NCI-H345 (cell line): ENCODE measurements at places on chromosomes 11 and 22.

GRCh38 chr11:78733031-78733430 is 158.4 kb upstream of the NARS2 start:
- no peak for DNase-seq

- DNase-seq: no peak
Observed at GRCh38 chr11:12172493-12173013, 62.2 kb downstream of the MICAL2 start.

- no peak for DNase-seq
Observed at GRCh38 chr22:48871176-48871840, 956.4 kb downstream of the BRD1 start.

DNA sequence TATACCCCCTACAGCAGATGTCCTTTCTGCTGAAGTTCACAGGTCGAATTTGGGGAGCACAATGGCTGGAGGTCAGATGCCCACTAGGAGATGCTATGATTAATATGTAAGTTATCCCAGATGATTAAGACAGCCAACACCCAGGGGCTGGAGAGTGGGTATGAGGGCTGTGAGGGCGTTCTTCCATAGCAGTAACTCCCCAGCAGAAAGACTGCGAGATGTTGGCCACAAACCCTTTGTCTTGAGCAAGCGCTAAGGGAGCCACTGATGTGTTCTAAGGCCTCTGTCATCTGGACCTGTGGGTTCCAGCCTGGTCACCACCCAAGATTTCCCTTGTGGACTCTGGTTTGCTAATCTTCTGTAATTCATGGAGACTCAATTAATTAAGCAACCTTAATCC is 77.6 kb downstream of the BMAL1 start:
- no peak for DNase-seq

DNA sequence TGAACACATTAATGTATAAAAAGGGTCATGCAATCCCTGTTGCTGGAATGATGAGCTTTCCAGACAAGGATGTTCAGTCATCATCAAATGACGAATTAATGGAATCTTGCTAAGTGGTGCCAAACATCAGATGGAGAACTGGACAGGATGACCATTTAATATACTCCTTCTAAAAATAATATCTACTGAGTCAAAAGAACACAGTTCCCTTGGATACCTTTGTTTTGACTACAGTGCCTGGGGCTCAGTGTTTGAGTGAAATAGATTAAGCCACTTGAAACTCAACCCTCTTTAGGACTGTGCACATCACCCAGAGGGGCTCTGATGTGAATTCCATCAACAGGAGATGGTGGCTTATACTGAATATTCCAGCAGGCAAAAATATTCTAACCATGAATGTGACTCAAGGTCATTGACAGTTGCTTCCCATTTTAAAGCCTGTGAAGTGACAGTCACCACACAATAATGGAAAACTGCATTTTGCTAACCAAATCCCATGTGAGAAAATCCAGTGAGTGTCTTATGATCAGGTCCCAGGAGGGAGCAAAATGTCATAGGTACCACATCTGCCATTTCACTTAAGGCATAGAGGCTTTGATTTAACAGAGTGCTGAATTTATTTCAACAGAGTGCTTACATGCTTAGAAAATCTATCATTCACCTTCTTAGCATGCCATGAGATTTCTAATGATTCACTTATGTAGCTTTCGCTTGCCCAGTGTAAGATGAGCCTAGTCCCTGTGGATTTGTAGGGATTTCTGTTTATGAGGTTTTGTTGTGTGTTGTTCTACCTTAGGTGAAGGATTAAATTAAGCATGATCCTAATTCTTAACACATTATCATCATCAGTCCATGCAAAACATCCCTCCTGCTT is 41.3 kb upstream of the SLN start:
- no peak for DNase-seq

DNA sequence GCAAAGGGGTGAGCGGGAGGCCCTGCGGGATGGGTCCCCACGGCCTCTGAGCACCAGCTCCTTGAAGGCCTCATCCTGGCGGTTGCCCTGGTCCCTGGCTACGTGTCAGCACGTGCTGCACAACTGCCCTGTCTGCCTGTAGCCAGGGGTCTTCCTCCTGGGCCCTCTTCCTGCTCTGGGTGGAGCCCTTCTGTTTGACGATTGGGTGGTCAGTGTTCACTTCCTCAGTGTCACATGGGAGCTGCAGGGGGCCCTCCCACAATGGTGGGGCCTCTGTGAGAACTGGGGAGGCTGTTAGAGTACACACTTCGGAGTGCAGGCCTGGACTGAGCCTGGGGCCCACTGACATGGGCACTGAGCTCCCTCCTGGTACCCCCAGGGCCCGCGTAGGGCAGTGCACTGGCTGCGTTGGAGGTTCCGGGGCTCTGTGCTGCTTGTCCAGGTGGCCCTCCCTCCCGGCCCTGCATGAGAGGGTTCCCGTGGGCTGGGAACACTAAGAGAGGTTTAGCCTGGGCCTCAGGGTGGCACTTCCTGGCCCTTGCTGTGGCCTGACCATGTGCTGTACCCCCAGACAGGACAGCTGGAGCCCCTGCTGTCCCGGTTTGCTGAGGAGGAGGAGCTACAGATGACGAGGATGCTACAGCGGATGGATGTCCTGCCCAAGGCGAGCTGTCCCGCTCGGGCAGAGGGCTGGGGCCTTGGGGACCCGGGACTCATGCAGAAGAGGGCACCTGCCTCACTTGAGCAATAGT is 13.8 kb downstream of the DGCR6L start:
- DNase-seq: no peak

- DNase-seq: no peak
Observed at GRCh38 chr22:43772831-43773230, 39.3 kb downstream of the EFCAB6 start.

GRCh38 chr11:57316017-57316416 is 8.7 kb downstream of the TNKS1BP1 start:
- no peak for DNase-seq

- no peak for DNase-seq
Observed at GRCh38 chr22:29964776-29965175, 81.8 kb downstream of the MTMR3 start.

- no peak for DNase-seq
Observed at GRCh38 chr11:95358511-95359340, 127.7 kb upstream of the SESN3 start.

- DNase-seq: no peak
Observed at GRCh38 chr11:36362902-36363301, 66.8 kb downstream of the PRR5L start.

- no peak for DNase-seq
Observed at GRCh38 chr11:110179064-110179463, 85.9 kb downstream of the ZC3H12C start.

DNA sequence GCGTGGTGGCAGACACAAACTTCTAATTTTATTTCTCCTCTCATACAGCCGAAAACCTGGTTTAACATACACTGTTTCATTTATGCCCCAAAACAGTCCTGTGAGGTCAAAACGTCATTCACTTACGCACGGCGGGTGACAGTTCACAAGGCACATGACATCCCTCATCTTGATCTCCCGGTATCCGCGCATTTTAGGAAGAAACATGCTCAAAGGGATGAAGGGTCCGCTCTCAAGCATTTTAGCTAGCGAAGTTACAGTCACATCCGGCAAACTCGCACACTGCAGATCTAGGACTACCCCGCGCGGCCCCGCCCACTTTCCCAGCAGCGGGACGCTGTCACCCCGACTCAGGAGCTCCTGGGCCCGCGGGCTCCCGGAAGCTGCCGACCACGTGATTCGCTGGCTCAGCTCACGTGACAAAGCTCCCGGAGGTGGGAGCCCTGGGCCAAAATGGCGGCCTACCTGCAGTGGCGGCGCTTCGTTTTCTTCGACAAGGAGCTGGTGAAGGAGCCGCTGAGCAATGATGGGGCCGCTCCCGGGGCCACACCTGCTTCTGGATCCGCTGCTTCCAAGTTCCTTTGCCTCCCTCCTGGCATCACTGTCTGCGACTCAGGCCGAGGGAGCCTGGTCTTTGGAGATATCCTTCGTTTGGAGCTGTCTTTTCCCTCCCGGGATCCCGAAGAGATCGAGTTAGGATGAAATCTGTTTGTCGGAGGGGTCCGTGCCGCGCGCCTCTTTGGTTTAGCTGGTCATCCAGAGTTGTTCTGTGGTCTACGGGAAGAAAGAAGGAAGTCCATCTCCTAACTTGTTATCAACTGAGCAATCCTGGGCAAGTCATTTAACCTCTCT is at the start of gene VPS11:
TSS of gene VPS11 (plus strand) at position 448 of the 852 bp plus-strand sequence. CDS start at position 454, 6 bp downstream.
- DNase-seq: peak; percentile 95

DNA sequence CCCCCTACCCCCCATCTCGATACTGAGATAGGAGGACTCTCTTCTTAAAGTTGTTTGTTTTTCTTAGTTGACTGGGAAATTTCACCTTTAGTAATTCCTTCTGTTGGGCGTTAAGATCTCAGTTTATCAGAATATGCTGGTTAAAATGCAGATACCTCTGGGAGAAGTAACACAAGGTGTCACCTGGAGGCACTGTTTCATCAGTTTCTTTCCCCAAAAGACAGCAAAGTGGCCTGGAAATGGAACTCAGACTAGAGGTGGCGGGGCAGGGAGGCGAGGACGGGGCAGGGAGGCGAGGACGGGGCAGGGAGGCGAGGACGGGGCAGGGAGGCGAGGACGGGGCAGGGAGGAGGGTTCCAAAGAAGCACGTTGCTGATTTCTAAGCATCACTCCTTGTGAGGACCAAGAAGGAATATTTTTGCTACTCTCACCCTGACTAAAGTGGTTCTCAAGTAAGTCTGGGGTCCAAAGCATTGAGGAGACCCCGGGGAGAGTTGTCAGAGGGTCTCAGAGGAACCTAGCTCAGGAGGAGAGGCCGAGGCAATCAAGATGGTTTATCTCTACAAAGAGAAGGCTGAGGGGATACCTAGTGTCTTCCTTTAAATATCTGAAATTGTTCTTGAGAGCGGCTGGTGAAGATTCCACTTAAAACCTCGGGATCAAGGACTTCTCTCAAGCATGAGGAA is 147.0 kb upstream of the B3GAT1 start:
- no peak for DNase-seq

DNA sequence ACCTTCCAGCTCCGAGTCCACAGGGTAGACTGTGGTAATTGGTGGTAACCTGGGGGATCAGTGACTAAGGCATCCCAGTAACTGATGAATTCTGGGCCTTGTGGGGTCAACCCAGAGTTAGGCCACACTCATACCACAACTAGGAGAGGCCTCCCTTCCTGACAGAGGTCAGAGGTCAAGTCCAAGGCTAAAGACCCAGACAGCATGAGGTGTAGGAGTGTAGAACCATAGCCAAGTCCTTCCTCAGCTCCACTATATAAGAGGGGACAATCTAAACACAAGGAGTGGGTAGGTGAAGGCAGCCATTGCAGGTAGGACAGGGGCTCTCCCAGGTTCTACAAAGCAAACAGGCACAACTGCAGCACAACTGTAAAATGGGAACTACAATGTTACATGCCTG is 4.6 kb downstream of the AP1B1 start:
- DNase-seq: no peak

DNA sequence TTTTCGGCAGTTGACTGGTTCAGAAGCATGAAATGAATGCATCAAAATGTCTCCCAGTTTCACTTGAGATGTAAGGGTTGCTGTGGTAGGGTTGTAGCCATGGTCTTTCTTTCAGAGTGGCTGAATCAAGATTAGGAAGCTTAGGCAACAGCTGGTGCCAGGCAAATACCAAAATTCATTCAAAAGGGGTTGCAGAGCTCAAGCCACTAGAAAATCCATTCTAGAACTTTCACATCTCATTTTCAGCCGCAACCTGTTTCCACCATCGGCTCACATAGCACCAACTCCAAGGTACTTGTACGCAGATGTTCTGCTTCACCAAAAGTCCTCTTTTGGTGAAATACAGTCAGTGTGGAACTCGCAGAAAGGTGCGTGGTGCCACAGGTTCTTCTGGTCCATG is 40.5 kb upstream of the STK33 start:
- no peak for DNase-seq

GRCh38 chr22:42885446-42885845 is 28.4 kb upstream of the ARFGAP3 start:
- no peak for DNase-seq

- DNase-seq: no peak
Observed at GRCh38 chr22:41664951-41665350, 23.7 kb downstream of the SNU13 start.
